Stimulated activated CD8-positive, alpha-beta memory T cell treated with anti-CD3 and anti-CD28 coated beads, Interleukin-7, amount 100 ng/mL, for 1 hour (primary cell): ENCODE measurements at places on chromosomes 7 and 10.

DNA sequence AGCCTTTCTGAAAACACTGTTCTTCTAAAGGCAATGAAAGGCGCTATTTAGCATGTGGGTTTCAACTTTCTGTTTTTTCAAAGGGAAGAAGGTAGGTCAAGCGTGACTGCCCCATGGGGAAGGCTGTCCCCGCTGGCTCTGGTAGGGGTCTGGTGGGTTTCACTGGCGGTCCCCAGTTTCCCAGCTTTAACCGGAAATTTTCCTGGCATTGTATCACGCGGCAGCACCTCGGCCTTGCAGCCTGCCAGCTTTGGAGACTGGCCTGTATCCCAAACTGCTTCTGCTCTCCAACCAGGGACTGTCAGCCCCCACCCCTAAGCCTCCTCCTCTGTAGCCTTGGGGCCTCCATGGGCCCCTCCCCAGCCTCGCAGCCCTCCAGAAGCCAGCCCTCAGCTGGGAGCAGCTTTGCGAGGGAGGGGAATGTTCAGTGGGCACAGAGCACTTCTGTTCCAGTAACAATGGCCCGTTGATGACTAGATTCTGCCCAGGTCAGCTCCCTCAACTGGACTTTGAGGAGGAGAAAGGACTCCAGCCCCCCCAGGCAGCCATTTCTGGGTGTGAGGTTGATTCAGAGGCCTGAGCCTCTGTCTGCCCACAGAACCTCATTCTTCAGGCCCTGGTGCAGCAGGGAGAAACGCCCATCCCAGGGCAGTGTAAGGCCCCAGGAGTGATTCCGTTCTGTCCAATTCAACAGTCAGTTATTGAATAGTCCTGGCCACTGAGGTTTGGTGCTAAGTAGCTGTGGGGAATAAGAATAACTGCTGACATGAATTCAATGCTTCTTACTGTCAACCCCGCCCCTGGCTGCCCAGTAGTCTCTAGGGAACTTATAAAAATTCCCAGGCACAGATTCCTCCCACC lies 17.1 kb downstream of the CHST3 start:
- DNase-seq, result no peak

- no peak for DNase-seq
These were observed 66.3 kb upstream of the FRMD4A start for GRCh38 chr10:14397066-14397465.

DNA sequence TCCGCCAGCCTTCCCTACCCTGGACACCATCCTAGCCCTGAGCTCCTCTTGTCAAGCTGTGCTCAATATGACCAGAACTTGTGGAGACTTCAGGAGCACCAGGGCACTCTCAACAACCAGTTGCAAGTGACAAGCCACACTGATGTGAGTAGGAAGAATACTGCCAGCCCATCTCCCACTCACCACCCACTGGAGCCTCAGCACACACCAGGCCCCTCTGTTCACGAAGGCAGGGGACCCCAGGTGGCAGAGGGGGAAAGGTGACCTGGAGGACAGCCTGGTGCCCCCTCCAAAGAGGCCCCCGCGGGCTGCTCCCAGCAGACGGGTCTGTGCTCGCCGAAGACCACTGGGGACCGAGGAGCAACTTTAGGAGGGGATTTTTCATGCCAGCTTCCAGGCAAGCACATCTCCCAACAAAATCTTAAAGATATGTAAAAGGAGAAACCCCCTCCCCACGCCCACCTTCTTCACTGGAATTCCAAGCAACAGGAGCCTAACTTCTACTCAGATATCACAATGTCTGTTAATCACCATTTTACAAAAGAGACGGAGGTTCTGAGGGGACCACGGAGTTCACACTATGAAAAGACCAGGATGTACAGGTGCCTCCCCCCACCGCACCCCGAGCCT lies 1.0 kb downstream of the MMD2 start:
- DNase-seq, result no peak

GRCh38 chr7:47573758-47574481 lies 8.0 kb downstream of the TNS3 start:
- DNase-seq, result no peak

DNA sequence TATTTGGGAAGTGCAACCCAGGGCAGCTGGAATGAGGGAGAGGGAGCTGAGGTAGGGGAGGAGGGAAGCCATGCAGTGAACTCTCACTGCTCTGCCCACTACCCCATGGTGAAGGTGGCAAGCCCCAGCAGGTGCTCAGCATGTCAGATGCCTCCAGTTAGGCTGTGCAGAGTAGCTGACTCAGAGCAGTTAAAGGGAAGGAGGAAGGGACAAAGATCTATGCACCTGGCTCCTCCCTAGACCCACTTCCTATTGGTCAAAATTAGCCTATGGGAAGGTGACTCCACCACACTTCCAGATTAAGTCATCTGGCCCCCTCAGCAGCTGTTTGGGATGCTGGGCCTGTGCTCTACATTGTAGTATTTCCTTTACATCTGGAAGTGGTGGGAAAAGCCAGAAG lies 125.7 kb upstream of the MTPN start:
- DNase-seq, result no peak
